ENCODE measurements at places on chromosomes 12 and 14.

- no peak for DNase-seq
These were observed 20.3 kb downstream of the PPM1H start for GRCh38 chr12:62914443-62915203.

GRCh38 chr14:61475316-61475715, 153.9 kb downstream of the PRKCH start:
- DNase-seq, result no peak

- peak; percentile 18 for DNase-seq
These were observed 93.8 kb upstream of the CLMN start for GRCh38 chr14:95413289-95414215.

- peak; percentile 55 for DNase-seq
These were observed 39.8 kb downstream of the ELK3 start for GRCh38 chr12:96233939-96234461.

DNA sequence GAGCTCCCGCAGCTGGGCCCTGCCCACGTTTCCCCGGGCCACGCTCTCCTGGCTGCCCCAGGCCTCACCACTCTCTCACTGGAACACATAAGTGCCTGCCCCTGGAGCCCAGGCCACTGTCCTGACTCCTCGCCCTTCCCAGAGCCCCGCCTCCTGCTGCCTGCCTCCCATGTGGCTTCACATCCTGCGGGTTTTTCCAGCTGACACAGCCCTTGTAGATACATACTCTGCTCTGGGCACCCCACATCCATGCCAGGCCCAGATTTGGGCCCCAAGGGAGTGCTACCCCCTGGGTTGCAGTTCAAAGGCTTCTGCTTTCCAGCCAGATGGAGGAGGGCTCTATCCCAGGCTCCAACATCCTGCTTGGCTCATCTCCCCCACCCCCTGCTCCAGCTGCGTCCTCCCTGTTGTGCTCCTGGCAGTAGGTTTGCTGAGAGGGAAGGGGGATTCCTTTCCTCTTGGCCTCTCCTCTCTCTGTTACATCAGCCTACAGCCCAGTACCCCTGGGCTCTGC, 60.1 kb downstream of the TSPAN9 start:
- no peak for DNase-seq

GRCh38 chr12:5511644-5512600, 80.0 kb downstream of the NTF3 start:
- DNase-seq, result no peak

Data from HS-5 (cell line).